ENCODE measurements at places on chromosomes 5 and 9.
A peak's percentile ranks its signal among the peaks of the same experiment; 100 is the strongest.

GRCh38 chr5:134451225-134451935 lies 39.7 kb upstream of the CDKN2AIPNL start:
- peak; percentile 33 for DNase-seq

GRCh38 chr9:2857564-2858198 lies 13.8 kb upstream of the PUM3 start:
- DNase-seq, result peak; percentile 69

GRCh38 chr5:170115925-170116324 lies 10.2 kb downstream of the FOXI1 start:
- no peak for DNase-seq

- DNase-seq, result no peak
Measured at GRCh38 chr9:80635065-80635464, 1054.3 kb downstream of the TLE1 start.

DNA sequence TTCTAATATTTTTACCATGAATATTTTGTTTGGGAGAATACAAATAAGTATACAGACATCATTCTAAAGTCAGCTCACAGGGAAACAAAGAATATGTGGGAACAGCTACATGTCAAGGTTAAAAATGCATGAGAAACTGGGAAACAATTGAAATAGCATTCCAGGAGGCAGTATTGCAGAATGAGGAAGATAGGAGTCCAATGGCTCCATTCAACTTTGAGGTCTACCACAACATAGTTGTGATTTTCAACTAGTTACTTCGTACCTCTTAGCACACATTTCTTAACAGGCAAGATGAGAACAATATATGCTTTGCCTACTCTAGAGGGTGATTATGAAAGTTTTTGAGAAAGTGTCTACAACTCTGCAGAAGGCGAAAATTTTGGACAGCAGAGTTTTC lies 35.2 kb upstream of the CAST start:
- DNase-seq, result no peak

GRCh38 chr5:14216372-14216771 lies 73.2 kb downstream of the TRIO start:
- no peak for DNase-seq

- DNase-seq, result no peak
Measured at GRCh38 chr5:43370352-43370751, 41.8 kb downstream of the CCL28 start.

DNA sequence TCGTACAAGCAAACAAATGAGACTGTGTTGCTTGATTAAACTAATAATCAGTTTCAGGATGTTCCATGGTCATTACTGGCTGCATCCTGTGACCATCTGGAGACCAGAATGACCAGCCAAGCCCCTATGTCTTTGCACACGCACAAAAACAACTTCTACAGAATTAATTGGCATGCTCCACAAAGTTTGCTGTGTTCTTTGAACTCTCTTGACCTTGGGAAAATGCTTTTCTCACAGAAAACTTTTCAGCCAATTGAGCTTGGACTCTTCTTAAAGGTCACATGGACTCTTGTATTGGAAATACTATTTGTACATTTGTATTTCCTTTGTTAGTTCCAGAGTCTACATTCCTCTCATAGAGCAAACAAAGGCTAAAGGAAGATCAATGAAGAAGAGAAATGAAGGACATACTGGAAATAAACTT lies 147.8 kb downstream of the ARRDC3 start:
- no peak for DNase-seq

GRCh38 chr9:138058181-138058580 lies 180.6 kb downstream of the CACNA1B start:
- DNase-seq, result peak; percentile 29

DNA sequence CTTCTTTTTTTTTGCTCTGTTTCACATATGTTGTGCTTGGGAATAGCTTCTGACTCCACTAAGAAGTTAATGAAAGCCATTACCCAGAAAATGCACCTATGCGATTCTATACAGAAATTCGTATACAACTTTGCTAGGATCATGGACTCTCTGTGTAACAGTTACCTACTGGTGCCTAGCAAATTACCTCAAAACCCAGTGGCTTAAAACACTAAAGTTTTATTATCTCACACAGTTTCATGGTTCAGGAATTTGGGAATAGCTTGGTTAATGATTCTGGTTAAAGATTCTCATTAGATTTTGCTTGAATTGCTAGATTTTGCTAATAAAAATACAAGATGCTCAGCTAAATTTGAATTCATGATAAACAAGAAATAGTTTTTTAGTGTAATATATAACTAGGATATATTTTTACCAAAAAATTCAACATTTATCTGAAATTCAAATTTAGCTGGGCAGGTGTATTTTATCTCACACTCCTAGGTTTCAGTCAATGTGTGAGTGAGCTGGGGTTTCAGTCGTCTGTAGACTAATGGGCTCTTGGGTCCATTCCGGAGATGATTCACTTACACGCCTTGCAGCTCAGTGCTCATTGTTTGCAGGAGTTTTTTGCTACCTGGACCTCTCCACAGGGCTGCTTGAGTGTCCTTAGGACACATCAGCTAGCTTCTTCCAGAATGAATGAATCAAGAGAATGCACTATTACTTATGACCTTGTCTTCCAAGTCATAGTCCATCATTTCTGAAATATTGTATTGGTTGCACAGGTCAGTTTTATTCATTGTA lies 75.1 kb downstream of the MROH2B start:
- DNase-seq, result no peak

DNA sequence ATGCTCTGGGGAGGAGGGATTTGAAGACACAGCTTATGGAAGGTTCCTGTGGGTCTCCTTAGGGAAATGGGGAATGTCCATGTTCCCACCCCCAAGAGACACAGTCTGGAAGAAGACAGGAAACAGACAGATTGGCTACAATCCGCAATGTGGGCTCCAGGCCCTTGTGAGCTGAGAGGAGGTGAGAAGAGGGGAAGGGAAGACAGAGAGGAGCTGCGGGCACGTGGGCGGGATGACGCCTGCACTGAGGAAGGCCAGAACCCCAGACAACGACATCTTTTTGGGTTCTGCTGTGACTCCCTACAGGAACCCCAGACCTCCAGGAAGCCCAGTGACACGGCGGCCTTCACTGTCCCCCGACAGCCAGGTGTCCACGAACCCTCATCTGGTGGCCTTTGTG lies 29.9 kb upstream of the NKD2 start:
- DNase-seq, result no peak

DNA sequence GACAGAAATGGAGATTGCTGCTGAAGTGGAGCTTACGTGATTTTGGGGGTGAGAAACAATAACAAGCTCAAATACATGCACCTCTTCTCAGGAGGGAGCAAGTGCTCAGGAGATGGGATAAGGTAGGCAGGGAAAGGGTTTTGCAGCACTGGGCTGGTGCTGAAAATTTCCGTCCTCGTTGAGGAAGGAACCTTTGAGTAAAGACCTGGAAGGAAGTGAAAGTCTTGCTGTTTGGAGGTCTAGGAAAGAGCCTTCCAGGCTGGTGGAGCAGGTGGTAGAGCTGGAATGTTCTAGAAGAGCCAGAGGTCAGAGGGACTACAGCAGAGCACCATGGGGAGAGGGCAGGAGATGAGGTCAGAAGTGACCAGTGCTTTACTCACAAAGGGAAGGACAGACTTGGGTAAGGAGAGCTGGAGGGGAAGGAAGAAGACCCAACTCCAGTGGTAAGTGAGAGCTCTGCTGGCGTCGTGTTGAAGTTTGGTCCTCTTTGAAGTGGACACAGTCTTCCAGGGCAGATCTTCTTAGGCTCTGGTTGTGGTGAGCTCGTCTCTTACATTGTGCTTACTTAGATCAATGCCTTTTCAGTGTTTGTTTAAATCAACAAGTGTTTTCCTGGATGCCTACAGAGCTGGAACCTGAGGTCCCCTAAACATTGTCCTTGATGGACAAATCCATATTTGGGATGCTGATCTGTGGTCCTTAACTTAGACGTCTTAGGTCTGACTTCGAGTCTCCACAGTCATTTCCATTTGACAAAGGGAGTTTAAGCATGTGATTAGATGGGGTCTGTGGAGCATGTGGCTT lies 21.0 kb downstream of the ANKRD33B start:
- no peak for DNase-seq

GRCh38 chr9:72305102-72305546 lies 59.9 kb downstream of the ZFAND5 start:
- DNase-seq, result peak; percentile 97

- DNase-seq, result peak; percentile 96
Measured at GRCh38 chr5:132259069-132259851, 1.8 kb downstream of the PDLIM4 start.

DNA sequence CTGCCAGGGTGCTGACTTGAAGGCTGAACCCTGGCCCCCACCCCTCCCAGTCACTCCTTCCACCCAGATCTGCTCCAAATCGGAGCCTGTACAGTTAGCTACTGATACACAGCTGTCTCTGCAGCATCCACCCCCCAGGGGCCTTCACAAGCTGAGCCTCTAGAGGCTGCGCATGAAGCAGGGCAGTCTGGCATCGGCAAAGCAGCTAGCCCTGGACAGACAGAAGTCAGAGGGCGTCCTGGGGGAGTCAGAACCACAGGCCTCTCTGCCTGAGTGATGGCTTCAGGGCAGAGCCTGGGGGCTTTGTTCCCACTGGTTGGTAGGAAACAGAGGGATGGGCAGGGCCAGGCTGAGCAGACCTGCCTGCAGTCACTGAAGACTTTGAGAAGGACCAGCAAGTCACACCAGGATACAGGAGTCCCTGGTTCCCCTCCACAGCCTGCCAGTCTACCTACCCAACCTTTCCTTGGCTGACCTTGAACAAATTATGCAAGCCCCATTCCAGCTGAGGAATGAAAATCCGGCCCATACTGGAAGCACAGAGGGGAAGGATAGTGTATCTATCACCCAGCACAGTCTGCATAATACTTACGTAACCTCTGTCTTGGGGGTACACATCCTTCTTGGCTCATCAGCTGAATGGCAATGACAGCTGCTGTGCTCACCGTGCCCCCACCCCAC lies 8.8 kb downstream of the VDAC1 start:
- no peak for DNase-seq

DNA sequence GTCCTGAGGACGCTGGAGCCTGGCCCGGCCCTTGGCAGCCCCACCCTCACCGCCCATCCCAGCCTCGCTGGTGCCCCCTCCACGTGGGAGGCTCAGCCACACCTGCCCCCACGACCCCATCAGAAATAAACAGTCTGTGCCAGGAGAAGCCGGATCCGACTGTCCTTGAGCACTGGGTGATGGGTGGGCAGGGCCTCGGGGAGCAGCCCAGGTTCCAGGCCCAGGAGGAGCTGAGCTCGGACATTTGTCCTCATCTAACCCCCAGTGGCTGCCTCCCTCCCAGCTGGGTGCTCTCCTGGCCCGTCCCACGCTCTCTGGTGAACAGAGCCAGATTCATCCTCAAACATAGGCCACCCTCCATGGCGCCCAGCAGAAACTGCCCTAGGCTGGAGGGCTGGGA lies 4.6 kb upstream of the PTGDS start:
- no peak for DNase-seq

DNA sequence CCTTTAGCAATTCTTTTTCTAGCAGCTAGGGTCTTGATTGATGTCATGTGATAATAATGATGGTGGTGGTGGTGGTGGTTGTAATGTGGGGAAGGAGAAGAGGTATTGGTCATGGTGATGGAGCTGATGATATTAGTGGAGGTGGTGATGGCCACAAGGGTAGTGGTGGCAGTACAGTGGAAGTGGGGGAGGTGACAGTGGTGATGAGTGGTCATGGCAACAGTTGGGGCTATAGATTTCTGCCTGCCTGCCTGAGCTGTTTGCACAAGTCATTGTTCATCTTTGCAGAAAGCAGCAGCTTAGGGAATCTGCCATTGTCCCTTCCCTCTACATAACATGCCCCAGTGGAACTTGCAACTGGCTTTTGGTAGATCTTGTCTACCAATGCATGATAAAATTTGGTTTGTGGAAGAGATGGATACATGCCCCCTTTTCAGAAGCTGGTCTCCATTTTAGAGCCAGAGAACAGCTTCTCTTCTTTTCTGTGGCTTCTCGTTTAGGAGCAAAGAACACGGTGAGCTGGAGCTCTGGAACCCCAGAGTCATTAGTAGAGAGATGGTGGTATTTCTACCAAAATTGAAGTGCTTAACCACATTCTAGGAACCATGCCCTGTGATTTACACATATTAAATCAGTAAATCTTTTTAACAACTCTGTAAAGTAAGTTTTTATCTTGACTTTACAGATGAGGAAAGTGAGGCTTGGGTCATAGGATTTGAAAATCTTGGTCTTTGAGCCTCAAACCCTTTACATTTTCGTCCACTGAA lies 100.3 kb downstream of the AOPEP start:
- no peak for DNase-seq

DNA sequence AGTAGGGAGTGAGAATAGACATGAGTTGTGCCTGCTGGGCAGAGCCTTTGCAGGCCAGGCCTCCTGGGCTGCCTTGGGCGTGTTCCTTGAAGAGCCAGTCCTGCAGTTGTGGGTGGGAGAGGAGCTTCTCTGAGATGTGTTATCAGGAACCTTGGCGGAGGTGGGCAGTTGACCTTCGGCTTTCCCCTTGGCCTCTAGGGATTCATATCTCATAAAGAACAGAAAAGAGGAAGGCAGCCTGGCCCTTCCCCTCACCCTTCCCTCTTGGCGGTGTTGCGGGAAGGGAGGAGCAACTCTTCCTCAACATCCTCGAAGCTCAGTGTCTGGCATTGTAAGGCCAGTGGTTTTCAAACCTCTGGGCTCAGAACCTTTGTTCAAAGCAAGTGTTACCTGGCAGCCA lies 59.2 kb downstream of the DAPK1 start:
- DNase-seq, result no peak

DNA sequence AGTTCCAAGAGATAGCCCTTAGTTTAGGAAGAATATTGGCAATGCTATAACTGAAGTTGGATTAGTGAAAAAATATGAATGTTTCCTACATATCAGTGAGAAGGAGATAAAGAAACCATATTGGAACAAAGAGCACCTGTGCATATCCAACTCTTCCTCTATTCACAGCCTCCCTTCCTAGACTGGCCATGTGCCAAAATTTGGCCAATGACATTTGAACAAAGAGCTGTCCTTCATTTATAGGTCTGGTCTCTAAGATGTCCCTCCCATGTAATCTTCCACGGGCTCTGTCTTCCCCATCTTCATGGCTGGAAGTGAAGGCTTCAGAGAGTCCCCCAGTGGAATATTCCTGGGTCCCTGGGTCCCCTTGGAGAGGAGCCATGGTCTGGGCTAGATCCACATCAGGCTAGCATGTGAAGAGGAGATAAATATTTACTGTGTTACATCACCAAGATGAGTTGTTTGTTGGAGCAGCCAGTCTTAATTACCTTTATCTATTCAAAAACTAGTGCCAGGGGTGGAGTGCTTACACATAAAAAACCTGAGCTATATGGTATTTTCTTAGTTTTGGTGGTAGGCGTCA lies 190.0 kb upstream of the S1PR3 start:
- DNase-seq, result no peak

DNA sequence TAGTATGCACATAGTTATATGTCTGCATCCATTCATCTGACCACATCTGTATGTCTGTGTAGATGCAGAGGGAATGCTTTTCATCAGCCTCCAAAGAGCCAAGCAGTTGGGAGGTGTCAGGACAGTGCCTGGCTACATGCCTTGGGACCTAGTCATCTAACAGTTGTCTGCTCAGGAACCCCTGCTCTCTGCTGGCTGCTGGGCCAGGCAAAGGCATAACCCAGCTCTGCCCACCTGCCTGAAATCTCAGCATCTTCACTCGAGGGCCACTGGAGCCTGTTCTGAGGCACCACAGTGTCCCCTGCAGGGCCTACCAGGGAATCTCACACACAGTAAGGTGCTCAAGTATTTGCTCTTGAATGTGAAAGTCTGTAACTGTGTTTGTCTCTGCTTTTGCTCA lies 3.7 kb downstream of the C9orf50 start:
- no peak for DNase-seq

GRCh38 chr5:60972231-60972630 lies 27.2 kb downstream of the NDUFAF2 start:
- DNase-seq, result no peak

GRCh38 chr5:178751286-178751685 lies 20.8 kb upstream of the ZNF354A start:
- DNase-seq, result no peak

Measured in sigmoid colon (tissue), 7 donors.